ENCODE measurements at places on chromosomes 3 and 15.

- DNase-seq = no peak
Measured at GRCh38 chr3:25568525-25569078, 96.1 kb downstream of the TOP2B start.

DNA sequence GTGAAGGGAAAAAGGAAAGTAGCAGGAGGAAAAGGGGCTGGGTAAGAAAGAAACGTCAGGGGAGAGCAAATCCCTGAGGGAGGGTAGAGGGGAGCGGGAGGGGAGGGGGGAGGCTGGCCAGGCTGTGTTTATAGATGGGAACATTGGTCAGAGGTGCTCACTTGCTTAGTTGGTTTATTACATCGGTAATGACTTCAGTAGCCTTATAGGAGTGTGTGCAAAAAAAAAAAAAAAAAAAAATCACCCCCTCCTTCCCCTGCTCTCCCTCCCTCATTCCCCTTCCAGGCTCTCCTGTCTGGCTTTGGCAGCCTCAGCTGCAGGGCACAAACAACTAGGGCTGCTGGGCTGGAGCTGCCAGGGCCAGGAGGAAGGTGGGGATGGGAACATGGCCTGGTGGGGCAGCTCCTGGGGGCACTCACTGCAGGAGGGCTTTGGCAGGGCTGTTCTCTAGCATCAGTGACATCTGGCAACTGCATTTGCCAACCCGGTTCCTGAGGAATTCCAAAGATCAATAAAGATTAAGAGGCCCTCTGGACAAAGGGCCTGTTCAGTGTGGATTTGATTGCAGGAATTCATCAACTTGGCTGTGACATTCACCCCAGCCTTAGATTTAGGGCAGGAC lies 334.5 kb upstream of the FRG2C start:
- DNase-seq = no peak

GRCh38 chr15:56758770-56759449 lies 25.6 kb upstream of the ZNF280D start:
- DNase-seq = no peak

DNA sequence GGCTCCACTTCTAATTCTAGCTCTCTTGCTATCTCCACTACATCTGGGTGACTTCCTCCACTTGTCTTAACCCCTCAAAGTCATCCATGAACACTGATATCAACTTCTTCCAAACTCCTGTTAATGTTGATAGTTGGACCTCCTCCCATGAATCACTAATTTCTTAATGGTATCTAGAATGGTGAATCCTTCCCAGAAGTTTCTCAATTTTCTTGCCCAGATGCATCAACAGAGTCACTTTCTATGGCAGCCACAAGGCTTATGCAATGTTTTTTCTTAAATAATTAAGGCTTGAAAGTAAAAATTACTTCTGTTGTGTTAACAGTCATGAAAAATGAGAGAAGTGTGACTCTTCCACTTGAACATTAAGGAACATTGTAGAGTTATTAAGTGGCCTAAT lies 164.3 kb downstream of the PCCB start:
- DNase-seq = no peak

- no peak for DNase-seq
Measured at GRCh38 chr15:41474436-41474835, 19.2 kb upstream of the ITPKA start.

- DNase-seq = no peak
Measured at GRCh38 chr3:35744419-35744818, 105.1 kb downstream of the ARPP21 start.

DNA sequence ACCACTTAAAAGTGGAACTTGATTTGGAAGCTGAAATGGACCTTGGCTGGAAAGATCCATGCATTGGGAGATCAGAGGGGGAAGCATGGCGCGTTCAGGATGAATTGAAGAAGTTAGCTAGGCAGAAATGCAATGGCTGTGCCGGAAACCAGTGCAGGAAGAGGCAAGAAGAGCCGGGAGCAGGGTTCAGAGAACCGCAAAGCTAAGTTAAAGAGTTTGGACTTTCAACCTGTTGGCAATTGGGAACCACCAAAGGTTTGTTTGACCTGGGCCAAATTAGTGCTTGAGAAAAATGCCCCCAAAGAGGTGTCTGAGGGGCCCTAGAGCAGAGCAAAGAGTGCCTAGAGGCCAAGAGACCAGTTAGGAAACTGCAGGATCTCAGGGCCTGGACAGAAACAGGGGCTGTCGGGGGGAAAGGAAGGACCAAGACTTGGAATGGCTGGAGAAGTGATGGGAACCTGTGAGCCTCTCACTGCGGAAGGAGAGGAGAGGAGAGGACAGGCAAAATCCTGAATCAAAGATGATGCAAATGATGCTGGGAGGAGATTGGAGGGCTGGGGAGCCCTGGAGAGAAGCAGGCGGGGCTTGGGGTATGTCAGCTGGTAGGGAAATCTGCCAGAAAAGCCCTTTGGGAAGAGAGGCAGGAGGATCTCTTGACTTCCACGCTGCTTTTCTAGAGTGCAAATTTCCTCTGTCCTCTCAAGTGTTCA lies 49.3 kb downstream of the FAM174B start:
- no peak for DNase-seq

DNA sequence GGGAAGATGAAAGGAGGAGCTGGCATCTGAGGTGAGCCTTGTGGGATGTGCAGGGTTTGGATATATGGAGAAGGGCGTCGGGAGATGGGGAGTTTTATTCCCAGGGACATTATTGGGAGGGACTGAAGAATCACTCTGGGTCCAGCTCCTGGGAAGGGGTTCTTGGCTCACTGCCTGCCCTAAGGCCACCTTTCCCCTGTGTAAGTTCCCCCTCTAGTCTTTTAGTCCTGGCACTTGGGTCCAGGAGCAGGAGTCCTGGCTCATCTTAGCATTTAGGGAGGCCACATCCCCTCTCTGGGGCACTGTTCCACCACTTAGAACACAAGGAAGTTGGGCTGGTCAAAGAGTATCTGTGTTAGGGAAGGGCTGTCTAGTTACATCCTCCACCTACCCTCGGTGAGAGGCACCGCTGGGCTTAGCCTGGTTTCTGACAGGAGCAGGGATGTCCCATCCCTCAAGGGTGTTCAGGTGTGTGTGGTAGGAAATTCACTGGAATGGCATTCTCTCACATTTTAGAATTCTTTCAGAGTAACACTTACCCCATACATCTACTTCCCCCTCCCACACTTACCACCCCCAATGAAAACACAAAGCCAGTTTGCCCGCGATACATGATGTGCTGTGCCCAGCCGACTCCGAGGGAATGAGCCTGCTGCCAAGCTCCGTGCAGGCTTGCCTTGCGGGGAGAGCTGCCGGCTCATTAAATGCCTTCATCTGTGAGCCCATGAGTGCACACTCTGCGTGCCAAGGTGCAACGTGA lies 86.7 kb downstream of the FAM43A start:
- no peak for DNase-seq

- DNase-seq = no peak
Measured at GRCh38 chr3:64728428-64728827, 40.6 kb upstream of the ADAMTS9 start.

- no peak for DNase-seq
Measured at GRCh38 chr3:168850109-168850508, 754.4 kb upstream of the GOLIM4 start.

DNA sequence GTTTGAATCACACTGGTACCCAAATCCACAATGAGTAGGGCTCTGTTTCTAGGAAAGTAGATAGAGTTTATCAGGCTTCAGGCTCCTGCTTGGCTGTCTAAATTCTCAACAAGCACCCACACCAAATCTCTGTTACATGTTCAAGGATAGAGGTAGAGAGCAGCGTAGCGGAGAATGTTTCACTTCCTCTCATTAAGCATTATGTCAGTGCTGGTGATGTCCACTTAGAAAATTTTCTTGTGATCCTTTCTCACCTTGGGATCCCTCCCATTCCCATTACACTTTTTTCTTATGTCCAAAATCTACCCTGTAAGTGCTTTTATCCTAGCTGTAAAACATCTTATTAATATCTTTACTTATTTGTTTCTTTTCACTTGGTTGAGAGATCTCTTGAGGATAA lies 34.7 kb upstream of the GCSAM start:
- DNase-seq = no peak

- DNase-seq = no peak
Measured at GRCh38 chr15:78492872-78493271, 14.5 kb upstream of the HYKK start.

DNA sequence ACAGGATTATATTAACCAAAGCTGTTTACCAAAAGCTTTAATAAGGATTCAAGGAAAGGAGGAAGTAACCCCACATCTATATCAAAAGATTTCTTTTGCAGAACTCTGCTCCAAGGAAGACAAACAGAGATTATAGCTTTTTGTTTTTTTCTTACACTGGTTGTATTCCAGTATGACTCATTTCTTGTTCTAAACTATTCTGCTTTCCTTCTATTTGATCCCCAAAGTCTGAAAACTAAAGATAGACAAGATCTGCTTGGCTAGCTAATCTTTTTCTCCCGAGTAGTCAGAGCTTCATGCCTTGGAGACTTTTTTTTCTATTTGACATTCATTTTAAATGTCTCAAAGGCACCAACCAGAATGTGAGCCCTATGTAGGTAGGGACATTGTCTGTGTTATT lies 36.8 kb upstream of the FRMD5 start:
- DNase-seq = no peak

GRCh38 chr3:180657094-180657493 lies 22.2 kb downstream of the CCDC39 start:
- no peak for DNase-seq

- no peak for DNase-seq
Measured at GRCh38 chr3:9887480-9887879, 2.9 kb upstream of the JAGN1 start.

GRCh38 chr3:194250098-194251002 lies 100.8 kb downstream of the CPN2 start:
- DNase-seq = no peak

DNA sequence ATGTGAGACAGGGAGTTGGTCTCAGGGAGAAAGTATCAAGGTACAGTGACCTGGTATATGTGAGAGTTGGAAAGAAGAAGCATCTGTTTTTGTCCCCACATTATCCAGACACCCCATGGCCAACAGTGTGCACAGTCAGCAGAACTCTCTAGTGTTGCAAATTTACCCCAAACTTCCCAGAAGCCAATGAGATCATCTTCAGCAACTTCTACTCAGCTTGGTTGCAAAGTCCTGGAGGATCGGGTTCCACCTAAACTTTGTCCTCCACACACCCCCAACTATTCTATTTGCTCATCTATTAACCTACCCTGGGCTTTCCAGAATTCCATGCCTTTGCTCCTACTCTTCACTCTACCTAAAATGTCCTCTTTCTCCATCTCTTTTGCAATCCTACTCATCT lies 15.7 kb downstream of the RBSN start:
- DNase-seq = no peak

DNA sequence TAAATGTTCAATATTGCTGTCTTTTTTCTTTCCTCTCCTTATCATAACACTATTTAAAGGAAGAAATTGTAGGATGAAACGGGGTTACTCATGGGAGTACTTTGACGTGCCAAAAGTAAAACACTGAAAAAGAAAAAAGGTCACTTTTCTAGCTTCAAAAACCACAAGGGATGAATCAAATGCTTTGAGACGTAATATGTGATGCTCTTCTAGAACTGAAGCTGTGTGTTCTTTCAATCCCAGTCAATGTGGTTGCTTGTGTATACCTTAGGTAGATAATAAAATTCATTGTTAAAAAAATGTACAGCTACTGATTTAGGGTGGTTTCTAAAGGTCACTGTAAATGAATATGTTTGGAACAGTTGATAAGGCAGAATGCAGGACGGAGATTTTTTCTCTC lies 538.8 kb upstream of the ZNF717 start:
- DNase-seq = no peak

DNA sequence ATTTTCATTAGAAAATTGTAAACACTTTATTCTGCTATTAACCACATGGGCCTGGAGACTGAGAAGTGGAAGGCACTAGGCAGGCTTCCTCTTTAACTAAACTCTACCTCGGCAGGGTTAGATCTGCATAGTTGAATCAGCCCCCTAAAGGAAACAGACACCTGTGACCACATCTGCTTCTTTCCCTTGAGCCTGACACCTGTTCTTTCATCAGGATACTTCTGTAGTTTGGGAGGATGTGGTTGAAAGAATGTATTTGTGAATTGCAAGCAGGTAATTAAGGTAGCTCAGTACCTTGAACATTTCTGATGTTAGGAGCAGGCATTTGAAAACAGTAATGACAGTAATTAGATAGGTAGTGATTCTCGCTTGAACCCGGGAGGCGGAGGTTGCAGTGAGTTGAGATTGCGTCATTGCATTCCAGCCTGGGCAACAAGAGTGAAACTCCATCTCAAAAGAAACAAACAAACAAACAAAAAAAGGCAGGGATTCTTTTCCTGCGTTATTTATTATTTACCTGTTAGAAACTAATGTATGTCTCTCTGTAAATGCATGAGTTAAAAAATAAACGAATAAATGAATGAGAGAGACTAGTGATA lies 468.5 kb downstream of the NLGN1 start:
- DNase-seq = no peak

- DNase-seq = no peak
Measured at GRCh38 chr3:73637042-73637441, 12.3 kb upstream of the PDZRN3 start.

DNA sequence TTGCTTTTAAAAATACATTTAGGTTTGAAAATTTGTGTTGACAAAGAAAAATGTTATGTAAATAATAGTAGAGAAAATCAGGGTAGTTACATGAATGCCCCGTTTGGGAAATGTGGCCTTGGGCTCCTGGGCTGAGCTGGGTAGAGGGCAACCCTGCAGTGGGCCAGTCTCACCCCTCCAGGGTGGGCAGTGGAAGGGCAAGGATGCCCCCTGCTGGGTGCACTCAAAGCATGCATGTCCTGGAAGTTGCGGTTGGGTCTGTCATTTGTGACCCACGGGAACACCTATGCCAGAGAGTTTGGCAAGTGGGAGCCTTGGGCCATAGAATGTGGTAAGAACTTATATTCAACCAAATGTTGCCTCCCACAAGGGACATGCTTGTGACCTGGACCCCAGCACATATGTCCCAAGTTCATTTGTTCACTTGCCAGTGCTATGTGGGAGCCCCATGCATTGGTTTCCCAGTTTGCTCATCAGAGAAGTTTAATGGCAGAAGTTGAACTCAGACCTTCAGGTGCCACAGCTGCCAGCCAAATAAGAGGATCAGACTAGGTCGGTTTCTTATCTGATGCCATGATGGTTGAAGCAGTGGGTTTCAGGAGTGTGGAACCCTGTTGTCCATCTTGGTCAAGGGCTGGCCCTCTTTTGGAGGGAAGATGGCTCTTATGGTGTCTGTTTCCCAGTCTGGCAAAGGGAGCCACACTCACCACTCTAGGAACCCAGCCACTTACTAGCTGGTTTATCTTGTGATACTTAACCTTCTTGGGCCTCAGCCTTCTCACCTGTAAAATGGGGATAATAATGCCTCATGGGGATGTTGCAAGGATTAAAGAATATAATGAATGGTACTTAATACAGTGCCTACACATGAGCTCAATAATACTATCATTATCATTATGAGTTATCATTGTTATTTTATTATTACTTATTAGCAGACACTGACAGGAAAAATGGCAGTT lies 2.5 kb upstream of the PLCB2 start:
- DNase-seq = no peak

All from stimulated activated CD4-positive, alpha-beta T cell treated with anti-CD3 and anti-CD28 coated beads, Interleukin-15, amount 100 ng/mL, for 1 hour (primary cell).